ENCODE measurements at places on chromosomes 3 and 15.

GRCh38 chr15:37764733-37765191, 169.7 kb upstream of the TMCO5A start:
- DNase-seq = no peak

DNA sequence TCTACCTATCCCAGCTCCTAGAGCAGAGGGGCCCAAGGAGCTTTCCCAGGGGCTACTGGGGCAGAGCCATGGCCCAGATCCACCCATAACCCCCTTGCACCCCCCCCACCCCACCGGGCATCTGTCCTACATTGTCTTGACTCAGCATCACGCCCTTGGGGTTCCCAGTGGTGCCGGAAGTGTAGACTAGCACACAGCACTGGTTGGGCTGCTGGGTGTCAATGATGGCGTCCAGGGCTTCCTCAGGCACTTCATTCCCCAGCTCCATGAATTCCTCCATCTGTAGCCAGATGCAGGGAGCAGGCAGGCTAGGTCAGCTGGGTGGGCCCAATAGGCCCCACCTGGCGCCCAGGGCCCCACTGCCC, 33.2 kb downstream of the IDH3A start:
- DNase-seq = no peak

DNA sequence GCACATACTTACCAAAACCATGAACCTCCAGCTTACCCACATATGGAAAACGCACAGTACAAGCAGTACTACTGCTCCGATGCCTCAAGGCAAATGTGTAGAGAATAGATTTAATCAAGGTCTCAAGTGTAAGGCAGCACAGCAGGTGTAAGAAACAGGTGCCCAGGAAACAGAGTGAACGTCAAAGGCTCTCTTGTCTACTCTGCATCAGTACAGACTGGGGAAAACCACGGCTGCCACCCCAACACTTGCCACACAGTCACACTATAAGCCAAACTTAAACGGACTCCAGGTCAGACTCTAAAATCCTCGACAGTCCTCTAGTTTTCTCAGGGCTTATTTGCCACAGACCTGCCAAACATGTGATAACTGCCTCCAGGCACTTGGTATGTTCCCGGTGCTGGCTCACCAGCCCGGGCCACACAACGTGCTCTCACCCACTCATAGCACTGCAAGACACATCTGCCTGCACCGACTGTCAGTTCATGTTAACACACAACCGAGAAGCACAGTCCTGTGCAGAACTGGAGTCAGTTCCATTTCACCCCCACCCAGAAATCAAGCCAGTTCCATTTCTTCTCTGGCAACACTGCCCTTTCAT, 30.6 kb downstream of the ABCC5 start:
- DNase-seq = no peak

DNA sequence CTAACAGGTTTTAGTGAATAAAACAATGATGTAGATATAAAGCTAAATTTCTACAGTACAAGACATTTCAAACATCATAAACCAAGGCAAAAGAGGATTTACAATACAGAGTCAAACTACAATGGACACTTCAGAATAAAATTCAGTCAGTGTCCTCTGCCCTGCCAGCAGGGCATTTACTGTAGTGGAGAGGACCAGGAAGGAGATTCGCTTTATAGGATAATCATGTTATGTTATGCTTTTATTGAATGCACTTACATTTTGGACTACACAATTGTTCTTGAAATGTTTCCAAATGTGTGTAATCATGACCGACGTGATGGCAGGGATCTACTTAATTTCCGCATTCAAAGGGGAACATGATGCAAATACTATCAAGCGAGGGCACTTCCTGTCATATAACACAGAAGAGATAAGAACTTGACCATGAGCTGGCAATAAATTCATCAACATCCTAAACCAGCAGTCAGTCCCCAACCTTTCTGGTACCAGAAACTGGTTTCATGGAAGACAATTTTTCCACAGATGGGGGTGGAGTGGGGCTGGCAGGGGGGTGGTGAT, 925.6 kb downstream of the FHIT start:
- no peak for DNase-seq

GRCh38 chr15:39501366-39502081, 79.4 kb upstream of the THBS1 start:
- DNase-seq = no peak

DNA sequence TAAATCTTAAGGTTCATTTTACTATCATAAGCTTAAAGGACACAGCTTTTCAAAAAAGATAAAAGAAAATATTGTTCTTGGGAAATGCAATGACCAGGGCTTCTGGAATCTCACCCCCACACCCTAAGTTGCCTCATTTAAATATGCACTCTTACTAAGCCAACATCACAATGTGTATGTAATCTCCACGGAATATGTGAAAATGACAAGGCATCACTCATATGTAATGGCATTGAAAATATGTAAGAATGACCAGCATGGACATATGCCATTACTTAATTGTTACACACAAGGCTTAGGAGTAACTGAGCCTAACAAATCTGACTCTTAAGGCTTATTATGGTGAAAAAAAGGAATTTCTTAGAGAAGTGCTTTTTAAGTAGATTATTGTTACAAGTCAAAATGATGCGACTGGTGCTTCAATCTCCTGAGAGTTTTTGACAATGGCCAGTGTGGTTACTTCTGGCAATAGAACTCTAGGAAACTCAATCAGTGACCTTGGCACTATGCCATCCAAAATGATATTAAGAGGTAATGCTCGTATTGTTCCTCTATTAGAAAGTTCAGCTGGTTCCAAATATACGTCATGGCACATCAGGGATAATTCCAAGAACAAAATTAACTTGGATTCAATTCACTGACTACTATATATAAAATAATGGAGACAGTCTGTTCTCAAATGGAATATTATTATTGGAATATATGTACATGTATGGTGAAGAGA, 290.0 kb upstream of the PLSCR5 start:
- DNase-seq = no peak

DNA sequence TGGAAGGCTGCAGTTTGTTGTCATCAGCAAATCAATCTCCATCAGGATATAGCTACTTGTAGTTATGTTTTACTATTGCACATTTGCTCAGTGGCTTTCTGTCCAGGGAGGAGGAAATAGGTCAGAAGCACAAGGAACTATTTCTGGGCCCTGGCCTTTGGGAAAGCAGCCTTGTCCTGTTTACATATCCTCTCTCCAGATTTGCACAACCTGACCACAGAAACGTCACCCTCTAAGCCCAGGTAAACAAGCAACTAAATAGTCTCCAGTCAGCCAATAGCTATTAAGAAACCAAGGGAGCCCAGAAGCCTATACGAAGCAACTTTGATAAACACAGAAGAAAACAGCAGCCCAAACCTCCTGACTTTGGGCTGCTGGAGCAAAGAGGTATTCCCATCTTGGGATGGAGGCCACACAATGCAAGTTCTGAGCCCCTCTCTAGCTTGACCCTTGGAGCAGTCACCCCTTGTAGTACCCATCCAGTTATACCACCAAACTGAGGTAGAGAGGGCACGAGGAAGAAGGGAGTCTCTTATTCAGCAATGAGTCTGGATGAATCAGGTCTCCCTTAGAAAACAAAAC, 2.3 kb upstream of the FEM1B start:
- no peak for DNase-seq

DNA sequence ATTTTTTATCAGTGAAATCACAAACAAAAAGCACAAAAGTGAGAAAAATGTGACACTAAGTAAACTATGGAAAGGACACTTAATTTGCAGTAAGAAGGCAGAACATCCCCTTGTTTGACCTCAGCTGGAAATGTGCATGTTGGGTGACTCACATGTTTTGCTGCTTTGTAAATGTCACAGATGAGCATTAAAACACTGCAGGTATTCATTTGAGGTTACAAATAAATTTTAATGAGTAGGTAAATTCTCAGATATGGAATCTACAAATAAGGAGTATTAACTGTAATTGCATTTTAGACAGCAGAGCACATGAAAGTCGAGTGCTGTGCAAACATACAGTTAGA, 20.3 kb downstream of the CHMP2B start:
- no peak for DNase-seq

DNA sequence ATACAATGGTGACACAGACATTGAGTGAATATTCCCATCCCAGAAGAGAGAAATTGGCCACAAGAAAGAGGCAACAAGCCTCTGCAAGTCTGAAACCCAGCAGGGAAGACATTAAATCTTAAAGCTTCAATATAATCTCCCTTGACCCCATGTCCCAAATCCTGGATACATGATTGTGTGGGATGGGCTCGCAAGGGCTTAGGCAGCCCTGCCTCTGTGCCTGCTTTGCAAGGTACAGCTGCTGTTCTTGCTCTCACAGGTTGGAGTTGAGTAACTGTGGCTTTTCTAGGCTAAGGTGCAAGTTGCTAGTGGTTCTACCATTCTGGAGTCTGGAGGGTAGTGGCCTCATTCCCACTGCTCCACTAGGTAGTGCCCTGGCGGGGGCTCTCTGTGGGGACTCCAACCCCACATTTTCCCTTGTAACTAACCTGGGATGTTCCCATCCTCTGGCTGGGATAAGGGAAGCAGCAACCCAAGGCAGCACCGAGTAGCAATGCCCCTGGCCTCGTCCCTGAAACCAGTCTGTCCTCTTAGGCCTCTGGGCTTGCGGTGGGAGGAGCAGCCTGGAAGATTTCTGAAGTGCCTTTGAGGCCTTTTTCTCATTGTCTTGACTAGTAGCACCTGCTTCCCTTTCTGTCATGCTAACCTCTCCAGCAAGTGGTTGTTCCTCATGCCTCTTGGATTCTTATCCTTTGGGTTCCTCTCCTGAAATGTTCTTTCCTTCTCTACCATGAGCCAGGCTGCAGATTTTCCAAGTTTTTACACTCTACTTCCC, 90.0 kb downstream of the FAM174B start:
- DNase-seq = no peak
